Anterior cingulate cortex (tissue), 58 donors: ENCODE measurements at places on chromosomes 6 and 20.

GRCh38 chr6:135673501-135674309 is 176.2 kb upstream of the AHI1 start:
- no peak for DNase-seq

DNA sequence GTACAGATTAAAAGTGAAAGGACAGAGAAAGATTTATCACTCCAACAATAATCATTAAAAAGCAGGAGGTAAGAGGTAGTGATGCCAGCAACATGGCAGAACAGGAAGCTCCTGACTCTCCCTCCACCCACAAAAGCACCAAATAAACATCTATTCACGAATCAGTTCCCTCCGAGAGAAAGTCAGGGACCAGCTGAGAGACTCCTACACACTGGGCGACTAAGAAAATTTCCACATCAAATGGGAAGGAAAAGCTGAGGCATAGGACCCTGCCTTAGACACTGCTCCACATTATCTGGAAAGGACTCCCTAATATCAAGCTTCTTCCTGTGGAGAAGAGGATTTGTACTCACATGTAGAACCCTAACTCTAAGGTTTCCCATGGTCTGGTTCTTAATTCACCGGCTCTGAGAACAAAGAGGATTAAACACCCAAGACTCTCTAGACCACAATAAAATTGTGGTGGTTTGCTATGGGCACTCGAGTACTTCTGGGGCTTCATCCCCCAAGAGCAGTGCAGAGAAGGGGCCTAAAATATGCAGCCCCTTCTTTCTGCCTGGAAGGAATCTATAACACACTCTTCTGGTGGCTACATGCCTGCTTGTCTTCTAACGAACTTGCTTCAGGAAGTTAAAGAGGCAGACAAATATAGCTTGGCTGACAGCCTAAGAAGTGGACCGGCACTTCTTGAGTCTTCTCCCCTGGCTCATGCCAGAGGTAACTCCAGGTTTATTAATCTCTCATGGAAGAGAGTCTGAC is 29.4 kb upstream of the ASF1A start:
- DNase-seq: no peak

GRCh38 chr20:62917720-62918119 is 8.6 kb downstream of the DIDO1 start:
- no peak for DNase-seq

- DNase-seq: no peak
These were observed 67.2 kb downstream of the EZR start for GRCh38 chr6:158751921-158752320.

GRCh38 chr6:107813555-107814194 is 10.4 kb downstream of the SCML4 start:
- no peak for DNase-seq

DNA sequence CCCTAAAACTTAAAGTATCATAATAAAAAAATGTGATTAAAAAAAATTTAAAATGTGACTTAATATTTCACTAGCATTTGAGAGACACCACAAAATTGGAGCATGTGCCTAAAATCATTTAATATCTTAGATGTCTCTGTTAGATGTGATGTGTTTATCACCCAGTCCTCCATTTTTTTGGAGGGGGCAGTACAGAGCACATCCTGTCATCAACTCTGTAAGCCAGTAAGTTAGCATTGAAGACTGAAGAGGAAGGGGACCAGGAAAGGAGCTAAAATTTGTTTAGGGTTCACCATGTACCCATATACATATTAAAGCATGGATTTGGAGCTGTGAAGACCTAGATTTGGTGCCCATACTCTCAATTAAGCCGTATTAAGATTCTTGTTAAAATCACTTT is 30.7 kb upstream of the ADIG start:
- DNase-seq: no peak

DNA sequence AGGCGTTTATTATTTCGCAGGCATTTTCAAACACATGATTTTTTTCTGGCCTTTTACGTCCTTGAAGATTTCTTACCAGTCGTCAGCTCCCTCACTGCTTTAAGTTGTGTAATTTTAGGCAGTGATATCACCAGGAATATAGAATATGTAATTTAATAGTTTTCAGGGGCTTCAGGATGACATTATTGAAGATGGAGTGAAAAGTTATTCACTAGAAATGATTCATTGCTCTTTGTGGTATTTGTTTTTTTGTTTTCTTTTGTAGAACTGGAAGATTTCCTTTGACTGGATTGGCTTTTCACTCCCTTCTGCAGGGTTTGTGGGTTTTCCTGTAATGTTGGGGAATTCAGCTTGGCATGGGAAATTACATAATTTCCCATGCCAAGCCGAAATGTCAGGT is 2.0 kb downstream of the LRRC1 start:
- DNase-seq: no peak

DNA sequence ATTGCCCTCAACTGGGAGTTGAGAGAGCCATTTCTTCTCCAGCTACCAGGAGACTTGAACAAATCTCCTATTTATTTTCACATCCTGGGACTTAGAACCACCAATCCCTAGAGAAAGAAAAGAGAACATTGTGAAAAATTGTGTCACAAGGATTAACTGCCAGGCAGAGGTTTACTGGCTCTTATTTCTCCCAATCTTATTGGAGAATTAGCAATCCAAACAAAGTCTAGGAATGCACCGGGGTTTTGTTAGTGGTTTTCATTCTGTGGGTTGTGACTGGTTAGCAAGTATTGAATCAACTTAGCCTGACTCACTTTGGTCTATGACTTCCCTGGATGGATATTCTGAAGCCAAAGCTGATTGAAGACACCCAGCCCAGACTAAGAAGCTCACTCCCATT is 21.2 kb upstream of the ENPP5 start:
- DNase-seq: no peak

DNA sequence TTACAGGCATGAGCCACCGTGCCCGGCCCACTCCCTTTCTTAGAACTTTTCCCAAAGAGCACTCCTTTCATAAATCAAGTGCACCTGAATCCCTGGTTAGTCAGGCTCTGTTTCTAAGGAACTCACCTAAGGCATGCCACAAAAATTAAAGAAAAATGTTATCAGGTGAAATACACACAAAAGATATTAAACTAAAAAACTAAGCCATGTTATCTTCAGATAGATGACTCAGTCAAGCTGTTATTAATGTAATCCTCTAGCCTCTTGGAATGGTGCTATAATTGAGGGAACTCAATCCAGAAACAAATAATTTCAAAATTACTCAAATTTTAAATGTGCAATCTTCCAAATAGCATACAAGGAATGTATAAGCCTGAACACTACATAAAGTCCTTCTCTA is 83.0 kb downstream of the TENT5A start:
- no peak for DNase-seq

DNA sequence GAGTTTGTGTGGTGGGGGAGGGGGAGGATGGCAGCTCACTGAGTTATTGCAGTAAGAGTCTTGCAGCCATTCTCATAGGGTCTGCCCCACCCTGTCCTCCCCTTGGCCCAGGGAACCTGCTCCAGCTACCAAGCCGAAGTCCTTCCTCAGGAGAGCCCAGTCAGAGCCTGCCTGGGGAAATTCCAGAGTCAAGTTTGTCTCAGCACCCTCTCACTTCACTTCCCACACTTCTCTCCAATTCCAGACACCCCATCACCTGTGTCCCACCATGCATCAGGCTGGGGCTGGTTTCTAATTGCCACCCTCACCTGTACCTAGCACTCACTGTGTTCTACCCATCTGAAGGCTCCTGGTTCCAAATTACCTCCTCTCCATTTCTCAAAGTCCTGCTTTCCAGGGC is 10.3 kb upstream of the SLC22A16 start:
- no peak for DNase-seq

DNA sequence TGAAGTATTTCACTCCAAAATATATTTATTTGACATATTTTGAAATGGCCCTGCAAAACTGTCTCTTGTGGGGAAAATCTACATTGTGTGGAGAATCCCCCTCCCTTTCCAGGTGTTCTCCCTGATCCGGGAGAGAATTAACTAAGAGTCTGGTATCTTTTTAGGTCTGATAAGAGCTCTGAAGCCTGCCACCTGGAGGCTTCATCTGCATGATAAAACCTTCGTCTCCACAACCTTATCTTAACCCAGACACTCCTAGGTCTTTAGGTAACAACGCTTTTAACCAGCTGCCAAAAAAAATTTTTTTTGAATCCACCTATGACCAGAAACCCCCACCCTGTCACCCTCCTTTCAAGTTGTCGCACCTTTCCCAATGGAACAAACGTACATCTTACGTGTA is 43.0 kb downstream of the FAM184A start:
- no peak for DNase-seq

DNA sequence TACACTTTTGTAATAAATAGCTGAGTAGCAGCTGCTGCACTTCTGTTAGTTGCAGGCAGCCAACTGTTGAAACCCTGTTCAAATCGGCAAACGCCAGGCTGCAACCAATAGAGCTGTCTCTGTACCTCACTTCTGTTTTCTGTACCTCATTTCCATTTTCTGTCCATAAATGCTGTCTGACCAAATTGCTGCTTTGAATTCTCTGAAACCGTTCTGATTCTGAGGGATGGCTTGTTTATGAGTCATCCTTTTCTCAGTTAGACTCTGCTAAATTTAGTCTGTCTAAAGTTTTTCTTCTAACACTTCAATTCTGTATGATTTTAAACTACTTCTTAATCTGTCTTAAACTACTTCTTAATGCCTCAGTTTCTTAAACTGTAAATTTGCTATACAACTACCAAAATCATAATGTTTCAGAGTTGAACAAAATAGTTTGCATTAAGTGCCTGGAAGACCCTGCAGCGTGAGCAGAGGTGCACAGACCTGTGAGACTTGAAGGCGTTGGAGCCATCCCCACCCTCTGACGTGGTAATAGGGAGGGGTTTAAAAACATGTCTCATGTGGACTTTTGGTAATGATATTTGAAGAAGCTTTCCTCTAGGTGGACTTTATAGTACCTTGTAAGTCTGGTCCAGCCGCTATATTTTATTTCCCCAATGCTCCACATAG is 9.6 kb downstream of the BTNL2 start:
- DNase-seq: no peak

DNA sequence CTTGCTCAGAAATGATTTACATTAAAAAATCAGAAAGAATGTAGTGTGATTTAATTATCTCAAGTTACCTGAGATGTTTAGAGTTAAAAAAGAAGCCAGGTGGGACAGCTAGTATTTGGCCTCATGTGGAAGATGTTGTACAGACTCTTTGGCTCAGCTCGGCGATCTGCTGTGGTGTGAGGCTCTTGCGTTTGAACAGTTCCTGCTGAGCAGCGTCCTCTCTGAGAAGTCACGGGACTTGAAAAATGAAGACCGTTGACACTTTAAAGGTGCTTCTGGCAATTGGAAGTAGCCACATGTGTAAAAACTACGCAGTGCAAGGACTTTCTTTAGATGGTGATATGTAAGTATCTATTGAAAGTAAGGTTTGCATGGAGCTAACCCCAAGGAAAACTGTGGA is 169.0 kb downstream of the BACH2 start:
- DNase-seq: no peak

GRCh38 chr20:2890742-2891141 is 17.5 kb downstream of the PTPRA start:
- DNase-seq: no peak

GRCh38 chr6:70130865-70131264 is 172.0 kb downstream of the COL9A1 start:
- no peak for DNase-seq

- DNase-seq: no peak
These were observed 39.3 kb downstream of the KIF6 start for GRCh38 chr6:39685938-39686337.

DNA sequence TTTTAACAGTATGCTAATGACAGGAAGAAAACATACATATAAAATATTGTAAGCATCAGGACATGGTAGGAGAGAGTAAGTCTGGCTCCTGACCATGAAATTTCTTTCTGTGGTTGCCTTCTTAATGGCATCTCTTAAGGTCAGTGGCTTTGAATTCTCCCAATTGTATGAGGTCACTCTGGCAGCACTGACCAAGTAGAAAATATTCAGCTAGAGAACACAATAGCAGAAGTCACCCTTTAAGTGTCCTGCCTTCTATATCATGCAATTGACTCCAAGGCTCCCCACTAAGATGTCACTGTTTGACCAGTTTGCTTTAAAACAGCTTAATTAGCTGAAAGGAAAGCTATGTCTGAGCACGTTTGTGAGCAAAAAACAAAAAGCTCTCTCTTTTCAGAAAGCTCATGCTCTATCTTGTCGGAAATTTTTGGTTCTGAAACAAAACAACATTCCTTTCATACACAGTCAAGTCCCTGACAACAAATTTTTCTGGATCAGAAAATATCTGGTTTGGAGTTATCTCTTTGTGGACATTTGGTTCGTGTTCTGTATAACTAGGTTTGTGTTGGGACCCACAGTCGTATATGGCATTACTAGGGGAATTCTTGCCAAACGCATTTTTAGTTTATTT is 120.9 kb upstream of the IFNGR1 start:
- DNase-seq: no peak

- DNase-seq: no peak
These were observed 2.5 kb upstream of the PTPRT start for GRCh38 chr20:43191946-43192863.

- no peak for DNase-seq
These were observed 54.1 kb downstream of the ELOVL5 start for GRCh38 chr6:53294611-53295010.

DNA sequence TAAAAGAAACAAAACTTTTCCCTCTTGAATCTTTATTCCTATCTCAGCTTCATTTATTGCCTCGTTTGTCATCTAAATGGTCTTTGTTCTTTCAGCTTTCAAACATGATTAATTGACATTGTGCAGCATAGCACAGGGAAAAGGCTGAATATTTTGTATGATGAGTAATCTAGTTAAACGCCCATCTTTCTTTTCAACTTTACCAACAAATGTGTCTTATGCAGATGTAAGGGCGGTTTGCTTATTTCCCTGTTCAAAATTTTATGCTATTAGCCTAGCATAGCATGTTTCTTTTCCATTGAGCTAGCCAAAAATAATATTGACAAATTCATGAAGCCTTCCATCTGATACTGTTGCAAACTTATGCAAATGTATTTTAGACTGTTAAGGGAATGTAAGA is 176.4 kb upstream of the AKAP12 start:
- no peak for DNase-seq

GRCh38 chr6:94071835-94072234 is 652.5 kb upstream of the EPHA7 start:
- no peak for DNase-seq

GRCh38 chr6:144823131-144823530 is 538.0 kb downstream of the UTRN start:
- DNase-seq: no peak

GRCh38 chr6:43055966-43056365 is 2.3 kb upstream of the CUL7 start:
- no peak for DNase-seq

DNA sequence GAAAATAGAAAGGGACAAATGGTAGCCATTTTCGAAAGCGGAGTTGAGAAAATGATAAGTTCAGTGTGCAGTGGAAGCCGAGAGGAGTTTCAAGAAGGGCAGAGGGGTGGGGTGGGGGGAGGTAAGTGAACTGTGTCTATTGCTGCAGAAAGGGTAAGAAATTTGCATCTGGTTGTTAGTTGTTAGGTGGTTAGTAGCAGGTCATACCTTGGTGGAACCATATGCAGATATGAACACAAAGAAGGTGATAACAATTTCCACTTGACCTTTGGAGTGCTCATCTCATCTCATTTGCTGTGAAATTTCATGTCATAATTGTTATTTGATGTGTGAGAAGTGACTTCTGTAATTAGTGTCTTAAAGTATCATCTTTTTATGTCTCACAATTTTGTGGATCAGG is 288.2 kb downstream of the QKI start:
- DNase-seq: no peak

GRCh38 chr6:84979541-84979940 is 215.1 kb upstream of the TBX18 start:
- DNase-seq: no peak

- DNase-seq: no peak
These were observed 899.4 kb upstream of the FLRT3 start for GRCh38 chr20:15236812-15237211.
